T-helper 17 cell (primary cell): ENCODE measurements at places on chromosomes 4 and X. TPM values are rescaled to one million over a fixed set of nuclear protein-coding genes. Genes with fewer than 3 reads are reported as not detected.

Gene TXK
- total RNA-seq, result 53.2 TPM

Gene NAP1L2
- 8.3 TPM for total RNA-seq

Gene MAP3K15
- not detected for total RNA-seq

Gene MSANTD1
- total RNA-seq, result 1.7 TPM

- H3K4me3 ChIP-seq, result peak overlapping the region; percentile 63
- H3K36me3 ChIP-seq, result peaks cover 2% of the 10 kb centered on the region
- H3K27ac ChIP-seq, result peak overlapping the region; percentile 97
- DNase-seq, result no peak
Observed at GRCh38 chr4:153531976-153532626, 65.9 kb downstream of the TMEM131L start.

- peaks cover 2% of the 10 kb centered on the region for H3K4me1 ChIP-seq
- H3K27me3 ChIP-seq, result peaks cover 17% of the 10 kb centered on the region
- peaks cover under 1% of the 10 kb centered on the region for H3K36me3 ChIP-seq
- no peak for DNase-seq
- H3K27ac ChIP-seq, result no peak overlapping the region
Observed at GRCh38 chr4:140018931-140019618, 134.9 kb downstream of the MAML3 start.

DNA sequence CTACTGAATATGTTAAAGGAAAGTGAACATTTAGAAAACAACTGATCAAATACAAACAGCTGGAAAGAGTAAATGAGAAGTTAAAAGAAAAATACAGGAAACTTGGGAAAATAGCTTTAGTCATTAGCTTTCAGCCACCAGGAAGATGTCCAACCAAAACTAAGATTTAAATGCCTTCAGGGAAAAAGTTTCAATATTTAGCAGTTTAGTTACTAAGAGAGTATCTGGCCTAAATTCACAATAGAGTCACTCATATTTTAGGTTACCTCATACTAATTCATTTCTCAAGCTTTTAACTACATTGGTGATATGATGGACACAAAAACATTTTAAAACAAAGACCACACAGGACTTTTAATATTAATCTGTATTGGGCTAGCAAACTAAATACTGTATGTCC is 13.1 kb upstream of the KLHL13 start:
- H3K4me1 ChIP-seq, result no peaks in the 10 kb centered on the region
- no peaks in the 10 kb centered on the region for H3K27me3 ChIP-seq
- DNase-seq, result no peak
- H3K36me3 ChIP-seq, result no peaks in the 10 kb centered on the region

DNA sequence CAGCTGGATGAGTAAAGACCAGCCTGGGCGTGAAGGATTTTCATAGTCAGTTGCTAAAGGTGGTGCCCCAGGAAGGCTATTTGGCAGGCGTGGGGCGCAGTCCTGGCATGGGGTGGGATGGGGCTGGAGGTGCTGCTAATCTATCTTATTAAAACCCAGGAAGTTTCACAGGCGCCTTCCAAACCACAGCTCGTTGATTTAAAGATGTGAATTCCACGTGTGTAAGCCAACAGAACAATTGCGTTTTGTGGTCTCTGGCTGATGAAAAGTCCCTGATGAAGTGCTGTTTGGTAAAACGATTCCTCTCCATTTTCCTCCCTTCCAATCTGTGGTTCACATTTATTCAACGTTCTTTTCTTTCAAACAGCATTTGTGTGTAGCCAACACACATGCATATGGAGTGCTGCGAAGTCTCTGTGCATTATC is 105.0 kb downstream of the TBL1X start:
- DNase-seq, result no peak
- H3K4me1 ChIP-seq, result peaks cover 21% of the 10 kb centered on the region
- H3K27ac ChIP-seq, result no peak overlapping the region
- no peaks in the 10 kb centered on the region for H3K36me3 ChIP-seq
- H3K27me3 ChIP-seq, result no peaks in the 10 kb centered on the region

GRCh38 chr4:40685300-40685699 is 55.6 kb upstream of the RBM47 start:
- no peaks in the 10 kb centered on the region for H3K36me3 ChIP-seq
- H3K4me1 ChIP-seq, result no peaks in the 10 kb centered on the region
- H3K27ac ChIP-seq, result no peak overlapping the region
- no peaks in the 10 kb centered on the region for H3K27me3 ChIP-seq
- H3K4me3 ChIP-seq, result no peak overlapping the region
- no peak for DNase-seq

DNA sequence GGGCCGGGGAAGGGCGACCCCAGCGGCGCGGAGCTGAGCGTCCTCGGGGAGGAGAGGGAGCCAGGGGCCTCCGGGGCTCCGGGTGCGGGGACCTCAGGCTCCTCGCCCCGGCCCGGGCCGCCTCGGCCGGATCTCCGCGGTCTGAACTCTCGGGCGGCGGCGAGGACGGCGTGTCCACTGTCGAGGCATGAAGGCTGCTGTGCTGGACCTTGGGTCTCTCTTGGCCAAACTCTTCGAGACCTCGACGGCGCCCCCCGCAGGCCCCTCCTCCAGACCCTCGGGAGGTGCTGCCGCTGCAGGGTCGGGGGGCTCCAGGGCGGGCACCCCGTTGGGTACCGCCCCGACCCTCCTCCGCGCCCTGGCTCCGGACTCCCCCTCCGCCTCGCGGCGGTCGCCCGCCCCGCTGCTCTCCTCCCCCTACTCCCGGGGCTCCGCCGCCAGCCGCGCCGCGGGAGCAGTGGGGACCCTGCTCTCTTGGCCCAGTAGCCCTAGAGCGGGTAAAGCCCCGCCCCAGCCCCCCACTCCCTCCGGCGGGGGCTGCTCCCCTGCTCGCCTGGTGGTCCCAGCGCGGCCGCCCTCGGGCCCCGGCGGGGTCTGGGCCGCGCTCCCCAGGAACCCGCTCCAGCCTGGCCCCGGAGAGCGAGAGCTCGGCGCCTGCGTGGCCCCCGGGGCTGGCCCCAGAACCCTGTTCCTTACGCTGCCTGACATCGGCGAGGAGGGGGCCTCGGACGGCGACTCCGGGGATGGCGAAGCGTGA is 564 bp downstream of the FAM149A start:
- peaks cover 53% of the 10 kb centered on the region for H3K27me3 ChIP-seq
- peak overlapping the region; percentile 91 for H3K4me3 ChIP-seq
- no peak overlapping the region for H3K27ac ChIP-seq
- H3K36me3 ChIP-seq, result peaks cover 6% of the 10 kb centered on the region
- H3K4me1 ChIP-seq, result peaks cover 9% of the 10 kb centered on the region

- peaks cover 15% of the 10 kb centered on the region for H3K36me3 ChIP-seq
- H3K4me3 ChIP-seq, result no peak overlapping the region
- no peaks in the 10 kb centered on the region for H3K27me3 ChIP-seq
- H3K27ac ChIP-seq, result peak overlapping the region; percentile 51
Observed at GRCh38 chr4:6639137-6639680, 1.3 kb upstream of the MRFAP1 start.

- H3K27me3 ChIP-seq, result no peaks in the 10 kb centered on the region
- peaks cover 2% of the 10 kb centered on the region for H3K36me3 ChIP-seq
- no peak overlapping the region for H3K4me3 ChIP-seq
- no peak for DNase-seq
- peaks cover 20% of the 10 kb centered on the region for H3K4me1 ChIP-seq
Observed at GRCh38 chr4:36198068-36198808, 46.1 kb downstream of the ARAP2 start.

DNA sequence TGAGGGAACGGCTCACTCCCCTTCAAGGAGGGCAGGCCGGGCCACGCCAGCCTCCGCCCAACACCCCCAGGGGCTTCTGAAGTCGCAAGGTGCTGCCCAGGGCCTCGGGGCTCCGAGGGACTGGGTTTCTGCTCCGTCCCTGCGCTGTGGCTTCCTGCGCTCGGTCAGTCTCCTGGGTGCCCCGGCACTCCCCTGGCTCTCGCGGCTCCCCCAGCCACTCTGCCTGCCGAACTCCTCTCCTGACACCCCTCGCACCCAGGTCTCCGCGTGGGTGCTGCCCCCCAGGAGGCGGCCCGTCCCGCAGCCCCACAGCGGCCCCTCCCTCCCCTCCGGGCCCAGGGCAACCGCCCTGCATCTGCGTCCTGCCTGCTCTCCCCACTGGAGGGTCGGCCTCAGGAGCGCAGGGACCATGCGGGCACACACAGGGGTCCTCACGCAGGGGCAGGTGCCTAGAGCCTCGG is 151.9 kb downstream of the AFAP1 start:
- DNase-seq, result no peak
- no peaks in the 10 kb centered on the region for H3K27me3 ChIP-seq
- peaks cover 3% of the 10 kb centered on the region for H3K36me3 ChIP-seq
- H3K27ac ChIP-seq, result no peak overlapping the region
